Left ventricle myocardium superior (tissue), 1 donor: ENCODE measurements at places on chromosomes 12 and 14. TPM values are rescaled to one million over a fixed set of nuclear protein-coding genes. Genes with fewer than 3 reads are reported as not detected.

Gene NEUROD4
- total RNA-seq: not detected

Gene GALNT4
- 1.8 TPM for total RNA-seq

Gene RIPK3
- total RNA-seq: 3.5 TPM

Gene PZP
- 0.35 TPM for total RNA-seq

Gene PHETA1
- 28.6 TPM for total RNA-seq

Gene HOMEZ
- 7.9 TPM for total RNA-seq

Gene SERPINA12
- not detected for total RNA-seq

Gene CLEC4E
- total RNA-seq: 2.5 TPM

Gene KLRG1
- total RNA-seq: 5.6 TPM

Gene WDR20
- total RNA-seq: 20.5 TPM

Gene ALDH1L2
- total RNA-seq: 2.5 TPM

Gene BATF
- total RNA-seq: 0.74 TPM

Gene KRT6C
- not detected for total RNA-seq

Gene WNT5B
- total RNA-seq: 2.4 TPM

Gene ZFYVE26
- total RNA-seq: 15.5 TPM

Gene PRR4
- 0.94 TPM for total RNA-seq

Gene AMN
- not detected for total RNA-seq

Gene LRRC43
- total RNA-seq: 1.4 TPM

Gene GALNT16
- 101 TPM for total RNA-seq

Gene PPM1H
- total RNA-seq: 8.5 TPM

Gene C1QL4
- total RNA-seq: not detected

Gene RNASE2
- 2.9 TPM for total RNA-seq

Gene LRRK2
- total RNA-seq: 7.3 TPM

Gene SETD1B
- 9.0 TPM for total RNA-seq

Gene GLIPR1L1
- total RNA-seq: not detected

Gene GLIPR1L2
- 1.3 TPM for total RNA-seq

Gene SYNDIG1L
- 0.22 TPM for total RNA-seq

Gene RPGRIP1
- 0.52 TPM for total RNA-seq

Gene ACRBP
- total RNA-seq: 2.2 TPM

Gene CLEC7A
- 2.8 TPM for total RNA-seq

Gene ABCC9
- 83.1 TPM for total RNA-seq

Gene VRTN
- not detected for total RNA-seq

Gene ESPL1
- total RNA-seq: 0.17 TPM

Gene RITA1
- total RNA-seq: 19.5 TPM

Gene GZMB
- 0.40 TPM for total RNA-seq

Gene GYS2
- not detected for total RNA-seq

Gene FOXA1
- not detected for total RNA-seq

Gene INSM2
- total RNA-seq: not detected

Gene TTC9
- 0.67 TPM for total RNA-seq

Gene KRT78
- total RNA-seq: not detected

Gene SRRM4
- 0.42 TPM for total RNA-seq

Gene KRT5
- 1.1 TPM for total RNA-seq

Gene SPTB
- total RNA-seq: 93.1 TPM

Gene CFAP251
- 0.92 TPM for total RNA-seq

Gene TRPV4
- total RNA-seq: 0.25 TPM

Gene STAC3
- 1.4 TPM for total RNA-seq

Gene FRMD6
- 11.1 TPM for total RNA-seq

Gene IAPP
- not detected for total RNA-seq

Gene SLC7A8
- 6.4 TPM for total RNA-seq

Gene TRAF3
- total RNA-seq: 11.6 TPM

Gene RPS6KA5
- 11.9 TPM for total RNA-seq

Gene SSTR1
- total RNA-seq: 0.37 TPM

Gene COX8C
- 0.55 TPM for total RNA-seq

Gene SLC5A8
- not detected for total RNA-seq

Gene TRIP11
- total RNA-seq: 54.3 TPM

Gene DYRK2
- total RNA-seq: 41.5 TPM
